Amniotic stem cell (primary cell): ENCODE measurements at places on chromosomes 3 and 15.
A peak's percentile ranks its signal among the peaks of the same experiment; 100 is the strongest.

DNA sequence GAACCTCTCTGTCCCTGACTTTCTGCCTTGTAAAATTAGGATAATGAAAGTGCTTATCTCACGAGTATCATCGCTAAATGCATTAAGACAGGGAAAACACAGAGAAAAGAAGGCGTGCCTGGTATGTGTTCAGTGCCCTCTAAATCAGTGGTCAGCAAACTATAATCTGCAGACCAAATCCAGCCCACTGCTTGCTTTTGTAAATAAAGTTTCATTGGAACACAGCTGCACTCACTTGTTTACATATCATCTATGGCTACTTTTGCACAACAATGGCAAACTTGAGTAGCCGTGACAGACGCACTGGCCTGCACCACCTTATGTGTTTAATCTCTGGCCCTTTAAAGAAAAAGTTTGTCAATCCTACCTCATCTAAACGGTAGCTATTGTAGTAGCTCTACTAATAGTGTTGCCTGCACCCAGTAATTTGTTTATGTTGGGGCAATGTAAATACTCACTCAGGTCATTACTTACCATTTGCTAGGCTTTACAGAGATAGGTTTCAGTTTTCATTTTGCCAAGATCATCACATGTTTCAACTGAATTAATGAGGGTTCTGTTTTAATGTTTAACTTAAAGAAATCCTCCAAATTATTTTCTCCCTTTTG, 229.4 kb downstream of the FEZF2 start:
- DNase-seq: no peak

DNA sequence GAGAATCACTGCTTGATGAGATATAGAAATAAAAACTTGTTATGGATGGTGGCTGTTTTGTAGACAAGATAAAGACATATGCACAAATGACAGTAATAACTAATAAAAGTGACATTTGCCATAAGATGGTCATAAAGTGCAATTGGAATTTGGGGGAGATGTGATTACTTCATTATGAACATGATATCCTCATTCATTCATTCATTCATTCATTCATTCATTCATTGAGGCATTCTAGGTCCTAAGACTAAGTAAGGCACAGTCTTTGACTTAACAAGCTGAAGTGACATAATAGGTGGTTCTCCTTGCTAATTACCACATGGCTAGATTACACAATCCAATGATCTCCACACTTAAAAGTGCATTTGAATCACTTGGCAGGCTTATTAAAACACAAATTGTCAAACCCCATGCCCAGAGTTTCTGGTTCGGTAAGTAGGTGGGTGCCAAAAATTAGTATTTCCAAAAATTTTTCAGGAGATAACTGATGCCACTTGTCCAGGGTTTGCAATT, 18.9 kb downstream of the RAP2B start:
- no peak for DNase-seq

DNA sequence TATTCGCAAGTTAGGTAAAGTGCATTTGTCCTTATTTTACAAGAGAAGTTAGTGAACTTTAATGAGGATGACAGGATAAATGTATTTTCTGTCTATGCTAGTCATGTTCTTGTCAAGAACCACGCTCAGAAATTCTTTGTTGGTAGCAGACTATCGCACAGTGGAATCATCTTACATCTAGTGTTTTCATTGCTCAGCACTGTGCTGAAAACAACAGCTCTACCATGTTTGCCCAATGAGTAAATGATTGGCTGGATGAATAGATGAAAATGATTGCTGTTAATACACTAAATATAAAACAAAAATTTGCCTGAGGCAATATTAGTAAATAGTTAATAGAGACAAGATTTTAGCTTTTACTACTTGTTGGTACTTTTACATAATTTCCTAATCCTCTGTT, 265.3 kb upstream of the GOLIM4 start:
- no peak for DNase-seq

GRCh38 chr15:89822951-89823711, 8.5 kb upstream of the ANPEP start:
- DNase-seq: no peak

DNA sequence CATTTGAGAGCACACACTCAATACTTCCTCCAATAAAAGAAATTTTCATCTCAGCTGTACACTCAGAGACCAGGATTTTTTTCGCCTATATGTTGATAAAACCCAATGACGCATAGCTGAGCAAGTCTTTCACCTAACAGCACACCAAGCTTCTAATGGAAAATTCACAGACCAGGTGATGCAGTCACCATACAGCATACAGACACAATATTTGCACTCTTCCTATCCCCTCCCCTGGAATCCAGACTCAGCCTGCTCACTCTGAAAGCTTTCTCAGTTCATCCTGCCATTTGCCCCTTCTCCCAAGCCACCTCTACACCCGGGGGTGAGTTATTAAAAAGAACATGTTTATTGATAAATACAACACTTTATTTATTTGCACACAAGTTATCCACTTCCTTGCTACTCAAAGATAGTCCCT, 1.7 kb downstream of the TBC1D5 start:
- DNase-seq: no peak

DNA sequence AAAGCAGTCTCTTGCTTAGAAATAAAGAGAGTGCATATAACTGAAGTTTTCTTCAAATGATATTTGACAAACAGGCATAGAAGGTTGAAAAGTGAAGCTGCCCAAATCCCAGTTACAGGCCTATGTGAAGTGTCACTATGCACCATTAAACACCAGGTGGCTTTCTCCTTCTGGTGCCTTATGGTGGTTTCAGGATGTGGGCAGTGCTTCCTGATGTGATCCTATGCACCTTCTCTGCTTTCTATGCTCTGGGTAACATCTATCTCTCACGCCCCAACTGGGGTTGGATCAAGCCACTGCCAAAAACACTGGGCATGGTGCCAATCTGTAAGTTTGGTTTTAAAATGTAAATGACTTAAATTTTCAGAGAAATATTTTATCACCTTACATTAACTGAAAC, 744.7 kb downstream of the TUSC7 start:
- DNase-seq: no peak

DNA sequence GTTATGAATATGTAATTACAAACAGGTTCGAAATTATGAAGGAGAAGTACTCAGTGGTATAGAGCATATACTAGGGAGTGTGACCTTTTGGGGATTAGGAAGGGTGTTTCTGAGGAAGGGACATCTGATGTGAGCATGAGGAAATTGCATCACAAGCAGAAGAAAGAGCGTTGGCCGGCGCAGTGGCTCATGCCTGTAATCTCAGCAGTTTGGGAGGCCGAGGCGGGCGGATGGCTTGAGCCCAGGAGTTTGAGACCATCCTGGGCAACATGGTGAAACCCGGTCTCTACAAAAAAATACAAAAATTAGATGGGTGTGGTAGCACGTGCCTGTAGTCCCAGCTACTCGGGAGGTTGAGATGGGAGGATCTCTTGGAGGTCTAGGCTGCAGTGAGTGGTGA, 6.9 kb downstream of the CMTM7 start:
- no peak for DNase-seq

DNA sequence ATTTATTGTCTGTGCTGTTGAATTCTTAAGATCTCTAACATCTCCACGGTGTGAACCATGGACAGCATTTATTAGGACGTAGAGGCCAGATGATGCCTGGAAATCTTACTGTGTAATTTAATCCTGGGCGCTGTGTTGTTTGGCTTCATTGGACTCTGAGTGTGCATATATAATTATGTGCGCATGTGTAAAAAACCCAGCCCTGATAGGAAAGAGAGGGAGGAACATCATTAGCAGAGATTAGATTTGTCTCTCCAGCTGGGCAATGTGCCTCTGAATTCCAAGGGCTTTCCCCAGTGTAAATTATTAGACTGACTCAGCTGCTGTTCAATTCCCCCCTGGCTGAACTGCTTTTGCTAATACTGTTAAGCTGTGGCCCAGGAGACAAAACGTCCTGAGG, 39.6 kb downstream of the MAP3K13 start:
- DNase-seq: no peak

- no peak for DNase-seq
Observed at GRCh38 chr15:101280007-101280406, 2.7 kb upstream of the SELENOS start.

GRCh38 chr3:183830187-183830586, 4.8 kb upstream of the MAP6D1 start:
- no peak for DNase-seq

GRCh38 chr15:90286678-90287077, 21.2 kb downstream of the NGRN start:
- DNase-seq: no peak

DNA sequence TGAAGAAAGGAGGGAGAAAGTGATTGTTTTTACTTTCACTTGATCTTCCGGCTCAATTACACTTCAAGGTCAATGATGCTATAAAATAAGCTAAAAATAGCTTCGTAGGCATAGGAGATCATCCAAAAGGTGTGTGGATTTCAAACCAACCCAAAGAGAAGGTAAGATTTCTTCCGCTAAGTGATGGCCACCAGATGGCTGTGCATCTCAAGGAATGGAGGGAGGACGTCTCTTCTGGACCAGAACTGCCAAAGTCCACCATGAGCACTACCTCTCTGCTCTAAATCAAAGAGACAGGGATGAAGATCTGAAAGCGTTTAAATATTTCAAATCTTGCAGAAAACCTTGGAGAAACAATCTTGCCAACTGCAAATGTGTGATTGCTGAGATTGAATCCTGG, 199.1 kb upstream of the ZPLD1 start:
- no peak for DNase-seq

DNA sequence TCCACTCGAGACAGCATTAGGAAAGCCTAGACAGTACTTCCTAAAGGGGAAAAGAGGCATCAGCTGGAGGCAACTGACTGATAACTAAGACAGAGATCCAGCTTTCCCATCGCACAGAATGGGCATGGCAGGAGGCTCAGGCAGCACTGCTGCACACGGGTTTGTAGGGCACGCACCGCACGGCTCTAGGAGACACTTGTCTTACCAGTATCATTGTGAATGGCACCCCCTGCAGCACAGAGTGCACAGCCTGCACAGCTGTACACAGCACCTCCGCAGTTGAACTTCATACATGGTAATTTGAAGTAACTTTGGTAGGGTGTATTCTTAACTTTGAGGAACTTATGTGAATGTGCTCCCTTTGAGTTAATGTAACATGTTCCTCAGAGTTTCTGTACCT, 281.6 kb downstream of the PLCL2 start:
- DNase-seq: no peak

- DNase-seq: no peak
Observed at GRCh38 chr3:56787784-56788256, 13.9 kb downstream of the ARHGEF3 start.

GRCh38 chr15:99619712-99620111, 53.9 kb downstream of the MEF2A start:
- no peak for DNase-seq

DNA sequence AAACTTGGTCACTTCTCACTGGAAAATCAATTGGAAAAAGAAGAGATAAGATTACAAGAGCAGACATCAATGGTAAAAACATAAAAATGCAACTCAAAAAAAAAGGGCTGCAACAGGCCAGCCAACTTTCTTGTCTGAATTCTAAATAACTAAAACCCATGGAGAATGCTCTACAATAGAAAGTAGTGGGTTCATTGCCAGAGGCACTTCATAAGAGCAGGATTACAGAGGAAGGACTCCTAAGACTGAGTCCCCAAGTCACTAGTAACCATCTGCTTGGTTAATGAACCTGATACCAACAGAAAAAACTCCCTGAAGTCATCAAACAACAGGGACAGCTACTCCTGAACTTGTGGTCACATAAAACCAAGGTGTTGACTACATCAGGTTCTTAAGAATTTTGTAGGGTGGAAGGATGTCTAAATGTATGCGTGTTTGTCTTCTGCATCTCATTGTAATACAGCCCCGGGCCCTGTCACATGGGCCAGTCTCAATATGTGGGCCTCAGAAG, 148.6 kb downstream of the IMPG2 start:
- DNase-seq: no peak

DNA sequence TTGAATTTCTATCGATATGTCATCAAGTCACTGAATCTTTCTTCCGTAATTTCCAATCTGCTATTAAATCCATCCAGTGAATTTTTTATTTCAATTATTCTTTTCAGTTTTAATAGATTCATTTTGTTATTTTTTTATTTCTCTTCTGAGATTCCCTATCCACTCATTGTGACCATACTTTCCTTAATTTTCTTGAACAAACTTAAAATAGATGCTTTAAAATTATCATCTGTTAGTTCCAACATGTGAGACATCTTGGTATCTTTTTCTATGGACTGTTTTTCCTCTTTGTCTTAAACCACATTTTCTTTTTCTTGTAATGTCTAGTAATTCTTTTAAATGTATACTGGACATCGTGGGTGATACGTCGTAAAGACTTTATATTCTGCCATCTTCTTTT, 236.6 kb upstream of the TLE3 start:
- DNase-seq: no peak

DNA sequence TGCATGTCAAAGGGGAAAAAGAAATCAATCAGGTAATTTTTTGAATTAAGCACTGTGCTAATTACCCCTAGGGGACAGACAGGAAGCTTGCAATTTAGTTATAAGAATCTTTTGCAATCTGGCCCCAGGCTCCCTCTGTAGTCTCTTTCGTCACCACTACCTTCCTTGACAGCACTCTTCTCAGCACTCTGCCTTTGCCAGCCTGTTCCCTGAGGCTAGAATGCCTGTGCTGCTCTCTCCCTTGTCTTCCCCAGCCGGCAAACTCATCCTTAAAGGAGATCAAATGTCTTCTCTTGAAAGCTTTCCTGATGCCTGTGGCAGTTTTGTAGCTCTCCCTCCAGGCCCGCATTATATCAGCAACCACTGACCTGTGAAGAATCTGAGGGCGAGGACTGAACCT, 32.4 kb upstream of the PRTG start:
- no peak for DNase-seq

GRCh38 chr3:30311781-30312180, 294.6 kb upstream of the TGFBR2 start:
- no peak for DNase-seq

DNA sequence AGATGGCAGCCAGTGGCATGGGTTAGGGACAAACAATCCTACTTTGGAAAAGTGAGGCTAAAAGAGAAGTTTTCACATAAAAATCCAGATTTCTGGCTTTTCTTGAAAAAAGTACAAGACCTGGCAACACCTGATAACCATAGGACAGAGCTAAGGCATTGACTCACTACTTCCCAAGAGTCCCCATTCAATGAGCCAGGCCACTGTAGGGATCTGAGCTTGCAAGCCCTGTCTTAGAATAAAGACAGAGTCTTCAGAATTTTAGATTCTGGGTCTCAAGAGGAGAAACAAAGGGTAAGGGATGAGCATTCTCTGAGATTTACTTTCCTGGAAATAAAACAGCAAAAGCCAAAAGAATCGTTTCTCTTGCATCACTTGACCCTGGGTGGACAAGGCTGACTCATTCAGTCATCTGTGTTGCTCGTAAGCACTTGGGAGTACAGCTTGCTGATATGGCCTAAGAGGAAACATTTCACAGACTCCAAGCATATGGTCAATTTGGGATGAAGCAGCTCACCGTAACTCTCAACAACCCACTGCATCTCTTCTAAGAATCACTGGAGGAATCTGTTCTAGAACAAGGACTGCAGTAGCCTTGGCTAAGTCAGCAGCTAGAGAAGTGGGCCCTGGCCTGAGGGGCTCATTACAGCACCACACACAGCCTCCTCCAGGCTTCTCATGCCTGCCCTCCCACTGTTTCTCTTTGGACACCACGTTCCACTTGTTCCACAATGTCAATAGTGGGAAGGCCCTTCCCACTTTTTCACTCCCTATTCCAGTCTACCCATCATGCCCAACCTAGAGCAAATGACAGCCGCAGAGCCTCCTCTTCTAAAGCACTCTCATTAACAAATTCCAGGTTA, 86.2 kb downstream of the RFTN1 start:
- peak; percentile 38 for DNase-seq

- no peak for DNase-seq
Observed at GRCh38 chr3:119579366-119580066, at the start of gene ADPRH. Gene ADPRH, plus strand, starts transcription at chr3:119579492. Its CDS starts 2,678 bp downstream, at chr3:119582170.

- DNase-seq: no peak
Observed at GRCh38 chr3:700514-700913, 392.3 kb upstream of the CNTN6 start.
